Psoas muscle (tissue), 8 donors: ENCODE measurements at places on chromosomes 1 and 21. TPM values are rescaled to one million over a fixed set of nuclear protein-coding genes. Genes with fewer than 3 reads are reported as not detected.
A peak's percentile ranks its signal among the peaks of the same experiment; 100 is the strongest.

BARHL2 gene
- polyA plus RNA-seq = not detected

PPT1 gene
- 17.4 TPM for polyA plus RNA-seq

GNAI3 gene
- polyA plus RNA-seq = 0.96 TPM

C1orf94 gene
- polyA plus RNA-seq = not detected

PRR9 gene
- not detected for polyA plus RNA-seq

MTARC2 gene
- 4.1 TPM for polyA plus RNA-seq

DNA sequence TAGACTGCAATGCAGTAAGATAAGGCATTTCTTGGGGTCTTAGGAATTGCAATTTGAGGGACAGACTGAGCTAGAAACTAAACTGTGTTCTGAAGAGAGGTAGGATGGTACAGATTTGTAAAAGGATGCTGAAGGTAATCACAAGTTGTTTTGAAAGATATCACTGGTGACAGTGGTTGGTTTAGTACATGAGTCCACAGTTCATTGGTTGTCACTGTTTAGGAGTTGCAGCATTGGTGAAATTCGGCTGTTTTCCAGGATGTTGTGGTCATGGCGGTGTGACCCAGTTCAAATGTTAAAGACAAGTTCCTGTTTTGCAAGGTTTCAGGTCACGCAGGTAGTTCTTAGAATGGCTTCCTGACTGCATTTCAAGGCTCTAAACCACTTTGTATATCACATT is 292.8 kb upstream of the B3GALT2 start:
- no peak for DNase-seq

DNA sequence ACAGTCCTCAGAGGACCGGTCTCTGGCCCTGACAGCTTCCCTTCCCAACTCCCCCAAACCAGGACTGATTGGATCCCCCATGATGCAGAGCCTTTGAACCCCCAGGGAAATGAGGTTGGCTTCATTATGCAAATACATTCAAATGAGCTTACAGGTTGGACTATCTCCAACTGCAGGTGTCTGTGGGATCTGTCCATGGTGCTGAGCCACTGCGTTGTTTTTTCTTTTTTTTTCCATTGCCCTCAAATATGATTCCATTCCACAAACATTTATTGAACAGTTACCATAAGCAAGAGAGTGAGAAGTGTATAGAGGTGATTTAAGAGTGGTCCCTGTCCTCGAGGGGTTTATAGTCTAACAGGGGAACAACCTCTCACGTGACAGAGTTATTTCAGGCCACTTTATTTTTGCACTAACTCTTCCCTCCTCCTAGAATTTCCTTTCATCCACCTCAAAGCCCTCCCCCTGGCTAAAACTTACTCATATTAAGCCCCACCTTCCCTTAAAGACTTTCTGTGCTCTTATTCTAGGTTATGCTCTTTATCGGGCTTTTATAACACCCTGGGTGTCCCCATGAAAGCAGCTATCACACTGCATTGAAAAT is 21.9 kb downstream of the DLGAP3 start:
- no peak for DNase-seq

DNA sequence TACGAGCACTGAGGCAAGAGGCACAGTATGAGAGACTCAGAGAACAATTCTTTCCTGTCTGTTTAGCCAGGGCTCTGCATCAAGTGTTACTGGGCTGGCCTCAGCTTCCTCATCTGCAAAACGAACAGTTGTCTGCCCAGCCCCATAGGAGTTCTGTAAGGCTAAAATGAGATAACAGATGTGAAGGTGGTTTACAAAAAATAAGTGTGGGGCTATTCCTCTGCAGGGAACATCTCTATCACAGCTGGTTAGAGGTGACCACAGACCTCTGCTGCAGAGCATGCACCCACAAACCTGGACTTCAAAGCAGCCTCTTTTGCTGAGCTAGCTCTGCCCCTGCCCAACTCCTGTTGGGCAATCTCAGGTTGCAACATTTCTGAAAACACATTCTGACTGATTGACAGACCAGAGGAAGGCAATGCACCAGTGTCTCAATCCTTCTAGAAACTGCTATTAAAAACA is 10.5 kb upstream of the OLIG1 start:
- no peak for DNase-seq

DNA sequence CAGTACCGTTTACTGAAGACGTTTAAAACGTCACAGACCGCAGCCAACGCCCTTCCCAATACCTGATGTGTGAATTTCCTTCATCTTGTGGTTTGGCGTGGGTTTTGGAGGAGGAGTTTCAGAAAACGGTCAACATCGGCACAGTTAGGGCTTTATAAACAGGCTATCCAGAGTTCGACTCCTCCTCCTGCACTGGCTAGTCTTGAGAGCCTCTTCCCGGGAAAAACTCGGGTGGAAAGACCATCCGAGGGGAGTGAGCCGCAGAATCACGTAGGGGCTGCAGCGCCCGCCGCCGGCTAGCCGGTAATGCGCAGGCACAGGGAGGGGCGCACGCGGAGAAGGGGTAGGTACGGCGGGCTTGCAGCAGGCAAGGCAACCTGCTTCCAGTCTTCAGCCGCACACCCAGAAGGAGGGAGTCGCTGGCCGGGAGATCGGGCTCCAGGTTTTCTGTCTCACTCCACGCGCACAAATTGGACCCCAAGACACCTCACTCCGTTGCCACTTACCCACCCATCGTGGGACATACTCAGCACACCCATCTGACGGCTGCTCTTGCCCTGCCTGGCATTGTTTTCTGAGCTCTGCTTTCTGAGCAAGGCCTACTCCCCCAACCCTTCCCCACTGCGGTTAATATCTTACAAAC is 25.4 kb downstream of the SLC19A2 start:
- DNase-seq = peak; percentile 63

DNA sequence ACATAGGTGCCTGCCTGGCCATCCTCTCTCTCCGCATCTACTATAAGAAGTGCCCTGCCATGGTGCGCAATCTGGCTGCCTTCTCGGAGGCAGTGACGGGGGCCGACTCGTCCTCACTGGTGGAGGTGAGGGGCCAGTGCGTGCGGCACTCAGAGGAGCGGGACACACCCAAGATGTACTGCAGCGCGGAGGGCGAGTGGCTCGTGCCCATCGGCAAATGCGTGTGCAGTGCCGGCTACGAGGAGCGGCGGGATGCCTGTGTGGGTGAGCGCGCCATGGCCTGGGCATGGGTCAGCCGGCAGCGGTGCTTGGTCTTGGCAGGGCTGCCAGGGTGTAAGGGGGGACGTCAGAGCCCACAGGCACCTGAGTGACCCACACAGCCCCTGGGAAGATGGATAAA is 13.3 kb downstream of the EPHA8 start:
- no peak for DNase-seq

DNA sequence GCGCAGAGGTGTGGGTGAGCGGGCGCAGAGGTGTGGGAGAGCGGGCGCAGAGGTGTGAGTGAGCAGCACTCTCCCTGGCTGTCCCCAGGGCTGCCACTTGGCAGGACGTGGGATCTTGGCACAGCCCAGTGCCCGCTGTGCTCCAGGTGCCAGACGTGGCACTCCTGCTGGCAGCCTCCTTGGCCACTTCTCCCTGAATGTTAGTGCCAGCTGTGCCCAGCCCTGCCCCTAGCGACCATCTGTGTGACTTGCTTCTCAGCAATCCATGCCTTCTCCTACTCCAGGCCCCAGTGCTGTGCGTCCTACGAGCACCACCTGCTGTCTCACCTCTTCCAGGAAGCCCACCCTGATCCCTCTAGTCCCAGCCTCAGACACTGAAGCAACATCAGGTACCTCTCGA is 30.5 kb downstream of the KRTAP10-1 start:
- peak; percentile 46 for DNase-seq

DNA sequence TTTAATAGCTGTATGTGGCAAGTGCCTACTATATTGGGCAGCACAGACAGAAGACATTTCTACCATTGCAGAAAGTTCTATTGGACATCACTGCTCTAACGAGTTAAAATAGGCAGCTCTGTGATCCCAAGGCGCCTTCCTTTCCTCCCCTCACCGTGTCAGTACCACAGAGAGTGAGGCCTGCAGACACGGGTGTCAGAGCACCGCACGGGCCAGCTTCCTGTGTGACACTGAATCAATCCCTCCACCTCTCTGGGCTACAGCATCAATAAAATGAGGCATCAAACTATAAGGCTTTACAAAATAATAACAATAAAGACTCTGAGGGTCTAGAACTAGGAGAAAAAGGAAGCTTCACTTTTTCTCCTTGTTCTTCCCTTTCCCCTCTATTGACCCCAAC is 246.7 kb downstream of the FOXD2 start:
- no peak for DNase-seq
